Activated CD8-positive, alpha-beta memory T cell treated with anti-CD3 and anti-CD28 coated beads for 1 hour (primary cell): ENCODE measurements at places on chromosomes 5 and 9.

- DNase-seq, result no peak
These were observed 40.5 kb downstream of the IRX4 start for GRCh38 chr5:1842004-1842819.

- DNase-seq, result no peak
These were observed 70.7 kb upstream of the CPLX2 start for GRCh38 chr5:175800656-175801081.

GRCh38 chr5:18311266-18311665, 677.0 kb downstream of the TAF11L14 start:
- no peak for DNase-seq

DNA sequence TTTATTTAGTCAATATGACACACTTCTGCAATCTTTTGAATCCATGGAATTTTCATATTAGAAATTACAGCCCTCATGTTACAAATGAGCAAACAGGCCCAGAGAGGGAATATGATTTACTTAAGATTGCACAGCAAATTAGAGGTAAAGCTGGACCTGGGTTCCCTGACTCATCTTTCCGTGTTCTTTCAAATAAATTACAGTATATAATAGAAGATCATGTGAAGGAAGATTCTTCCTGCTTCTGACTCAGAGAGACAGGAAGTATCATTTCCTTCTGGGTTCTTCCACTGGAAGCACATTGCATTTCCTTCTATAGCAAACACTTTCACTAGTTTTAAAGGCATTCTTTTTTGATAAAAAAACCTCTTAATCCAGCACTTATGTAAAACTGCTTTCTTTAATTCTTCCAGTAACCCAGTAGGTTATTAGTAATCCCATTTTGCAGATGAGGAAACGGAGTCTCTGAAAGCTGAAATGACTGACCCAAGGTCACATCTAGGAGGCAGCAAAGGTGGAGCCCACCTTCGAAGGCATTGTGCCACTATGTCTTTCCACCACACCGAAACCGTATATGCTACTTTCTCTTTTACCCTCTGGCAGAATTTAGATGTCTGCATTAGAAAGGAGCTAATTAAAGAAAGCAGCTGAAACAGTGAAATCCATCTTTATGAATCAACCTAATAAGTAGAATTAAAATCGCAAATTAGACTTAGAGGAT, 566.7 kb upstream of the KLF4 start:
- no peak for DNase-seq

- peak; percentile 46 for DNase-seq
These were observed 1.8 kb upstream of the FAM78A start for GRCh38 chr9:131277910-131278701.

DNA sequence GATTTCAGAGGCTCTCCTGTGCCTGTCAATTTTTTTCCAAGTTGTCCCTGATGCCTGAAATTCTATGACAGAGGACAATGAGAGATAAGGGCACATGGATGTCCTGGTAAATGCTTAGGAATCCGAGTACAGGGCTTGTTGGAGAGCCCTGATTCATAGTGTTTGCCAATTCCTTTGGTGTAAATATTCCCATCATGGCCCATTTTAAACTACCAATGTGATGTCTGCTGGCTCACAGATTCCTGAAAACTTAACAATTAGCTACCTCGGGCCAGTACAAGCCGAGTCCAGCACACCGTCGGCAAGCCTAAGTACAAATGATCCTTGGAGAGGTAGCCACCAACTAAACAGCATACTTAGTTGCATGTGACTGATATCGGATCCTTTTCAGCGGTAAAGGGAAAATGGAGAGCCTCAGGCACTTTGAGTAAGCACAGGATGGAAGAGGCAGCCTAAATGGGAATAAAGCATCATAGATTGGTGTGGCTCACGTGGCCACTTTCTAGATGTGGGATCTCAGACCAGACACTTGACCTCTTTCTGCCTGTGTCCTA, 3.6 kb downstream of the ITK start:
- DNase-seq, result no peak

GRCh38 chr5:135423846-135424168, 23.3 kb downstream of the DCANP1 start:
- no peak for DNase-seq

DNA sequence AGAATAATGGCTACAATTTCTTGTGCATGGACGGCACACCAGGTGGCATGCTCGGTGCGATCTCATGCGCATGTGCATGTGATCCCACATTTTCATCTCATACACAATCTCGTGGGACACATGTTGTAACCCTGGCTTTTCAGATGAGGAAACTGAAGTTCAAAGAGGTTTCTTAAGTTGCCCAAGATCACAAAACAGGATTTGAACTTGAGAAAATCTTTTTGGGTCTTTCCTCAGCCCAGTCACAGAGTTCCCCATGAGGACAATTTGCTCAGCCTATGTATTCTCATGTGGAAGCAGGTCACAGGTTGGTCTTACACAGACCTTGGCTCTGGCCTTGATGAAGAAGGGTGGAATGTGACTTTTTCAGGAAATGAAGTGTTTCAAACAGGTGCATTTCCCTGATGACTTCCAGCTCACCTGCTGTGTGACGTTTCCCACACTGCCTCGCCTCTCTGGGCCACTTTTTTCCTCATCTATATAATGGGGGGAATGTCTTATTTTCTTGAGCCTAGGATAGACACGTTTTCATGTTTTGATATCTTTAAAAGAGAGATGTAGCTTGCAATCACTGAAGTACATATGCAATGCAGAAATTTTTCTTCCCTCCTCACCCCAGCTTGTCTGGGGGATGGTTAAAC, 7.1 kb upstream of the ORM1 start:
- no peak for DNase-seq

- no peak for DNase-seq
These were observed 66.9 kb downstream of the DCP2 start for GRCh38 chr5:113043491-113043931.

DNA sequence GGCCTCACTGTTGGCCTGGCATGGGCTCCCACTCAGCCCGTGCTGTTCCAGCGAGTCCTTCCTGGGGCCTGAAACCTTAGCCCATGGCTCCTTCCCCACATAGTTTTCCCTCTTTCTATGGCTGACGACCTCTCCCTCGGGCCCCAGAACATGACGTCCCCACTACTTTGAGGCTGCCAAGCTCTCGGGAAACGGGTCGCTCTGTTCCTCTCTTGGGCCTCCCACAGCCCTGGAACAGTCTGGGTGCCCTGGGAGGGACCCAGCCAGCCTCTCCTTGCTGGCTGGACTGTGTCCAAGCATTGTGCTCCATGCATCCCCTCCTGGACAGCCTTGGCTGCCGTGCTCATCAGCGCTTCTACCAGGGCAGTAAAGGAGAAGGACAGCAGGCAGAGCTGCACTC, 118.3 kb downstream of the SYK start:
- no peak for DNase-seq

GRCh38 chr9:130254747-130255630, 10.6 kb upstream of the HMCN2 start:
- no peak for DNase-seq

- no peak for DNase-seq
These were observed 76.8 kb downstream of the CFAP77 start for GRCh38 chr9:132486706-132487350.
